ENCODE measurements at places on chromosomes 1 and 21.

- no peak for DNase-seq
These were observed 91.1 kb upstream of the ZBTB18 start for GRCh38 chr1:243959998-243960397.

DNA sequence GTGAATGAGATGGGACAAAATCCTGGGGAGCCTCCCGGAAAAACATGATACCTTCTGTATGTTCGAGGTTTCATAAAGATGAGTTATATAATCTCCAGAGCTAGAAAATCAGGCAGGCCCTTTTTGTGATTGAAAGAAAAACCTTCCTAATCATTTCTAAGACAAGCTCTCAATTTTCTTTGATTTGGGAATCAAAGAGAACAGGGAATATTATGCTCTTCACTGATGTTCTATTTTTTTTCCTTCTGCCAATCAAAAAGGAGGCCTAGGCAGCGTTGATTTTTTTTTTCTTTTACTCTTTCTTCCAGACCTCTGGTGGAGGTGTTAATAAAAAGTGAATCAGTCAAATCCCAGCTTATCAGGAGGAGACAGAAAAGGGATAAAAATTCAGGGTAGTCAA lies 34.5 kb downstream of the DIRAS3 start:
- DNase-seq = no peak

DNA sequence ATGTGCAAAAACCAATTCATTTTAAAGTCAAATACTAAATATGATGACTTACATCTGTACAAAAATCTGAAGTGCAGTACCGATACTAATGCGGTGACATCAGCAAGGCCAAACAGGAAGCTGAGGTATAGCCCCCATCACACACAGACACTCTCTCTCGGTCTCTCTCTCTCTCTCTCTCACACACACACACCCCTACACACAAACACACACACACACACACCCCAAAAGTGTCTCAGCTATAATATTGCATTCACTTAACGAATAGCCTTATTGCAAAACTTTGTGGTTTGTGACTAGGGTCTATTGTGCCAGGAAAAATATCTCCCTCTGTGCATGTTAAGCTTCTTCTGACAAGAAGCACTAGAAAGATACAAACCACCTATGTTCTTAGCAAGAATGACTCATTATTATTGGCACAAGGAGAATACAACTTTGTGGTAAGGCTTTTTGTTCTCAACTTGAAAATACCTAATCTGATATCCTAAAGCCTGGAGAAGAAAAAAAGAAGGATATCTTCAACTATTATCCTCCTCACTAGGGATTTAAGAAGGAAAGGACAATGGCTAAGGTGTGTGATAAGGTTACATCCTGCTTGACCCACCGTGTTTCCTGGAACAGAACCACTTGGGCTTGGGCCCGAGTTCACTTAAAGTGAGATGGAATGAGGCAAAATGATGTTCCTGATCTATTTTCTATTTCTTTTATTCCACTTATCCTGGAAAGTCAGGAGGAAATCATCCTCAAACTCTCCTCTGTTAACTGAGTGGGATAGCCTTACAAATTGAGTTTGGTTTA lies 107.1 kb downstream of the NIBAN1 start:
- DNase-seq = no peak

GRCh38 chr1:10170239-10170574 lies 40.2 kb upstream of the KIF1B start:
- DNase-seq = no peak

DNA sequence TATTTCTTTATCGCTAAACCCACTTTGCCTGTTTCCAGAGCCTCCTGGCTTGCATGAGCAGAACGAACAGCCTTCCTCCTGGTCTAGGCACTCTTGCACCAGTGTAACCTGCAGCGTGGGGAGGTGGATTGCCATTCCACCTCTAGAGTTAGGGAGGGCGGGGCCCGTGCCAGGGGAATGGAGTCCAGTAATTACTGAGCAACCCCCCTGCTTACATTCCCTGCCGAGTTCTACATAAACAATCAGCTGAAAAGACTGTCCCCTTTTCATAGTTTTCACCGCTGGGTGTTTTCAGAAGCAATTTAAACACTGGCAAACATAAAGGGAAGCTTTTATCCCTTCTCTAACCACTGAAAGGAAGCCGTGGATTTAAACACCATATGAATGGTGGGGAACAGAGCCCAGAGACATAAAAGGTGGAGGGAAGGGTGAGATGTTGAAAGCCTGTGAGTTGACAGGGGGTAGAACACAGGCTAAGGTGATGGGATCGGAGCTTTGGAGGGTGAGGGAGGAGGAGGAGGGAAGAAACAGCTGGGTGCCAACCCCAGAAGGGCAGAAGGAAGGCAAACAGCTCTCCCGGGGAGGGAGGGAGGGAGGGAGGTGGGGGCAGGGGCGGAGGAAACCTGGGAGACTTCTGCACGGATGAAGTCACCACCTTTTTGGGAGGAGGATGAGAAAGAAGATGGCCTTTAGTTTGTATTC lies 68.0 kb upstream of the WDR26 start:
- DNase-seq = peak; percentile 23

DNA sequence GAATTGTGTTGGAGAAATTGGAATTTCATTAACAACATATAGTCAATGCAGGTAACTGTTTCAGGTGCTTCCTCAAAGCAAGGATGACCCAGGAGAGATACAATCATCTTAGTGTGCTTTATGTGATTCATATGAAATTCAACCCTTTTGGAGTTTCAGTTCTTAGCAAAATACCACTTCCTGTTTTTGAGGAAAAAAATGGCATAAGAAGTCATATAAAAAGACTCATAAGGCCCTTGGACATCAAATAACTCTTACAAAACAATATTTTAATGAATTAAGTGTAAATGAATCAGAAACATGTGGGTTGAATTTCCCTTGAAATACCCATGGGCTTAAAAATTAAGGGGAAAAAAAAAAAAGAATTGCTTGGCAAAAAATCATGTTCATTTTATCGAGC lies 926.6 kb downstream of the LTN1 start:
- DNase-seq = no peak

- DNase-seq = no peak
These were observed 7.0 kb downstream of the CAPZB start for GRCh38 chr1:19478322-19478721.

- no peak for DNase-seq
These were observed 857 bp downstream of the GPX7 start for GRCh38 chr1:52602856-52603600.

GRCh38 chr1:28744184-28744583 lies 7.4 kb downstream of the YTHDF2 start:
- DNase-seq = no peak

GRCh38 chr1:81832573-81832972 lies 31.8 kb downstream of the ADGRL2 start:
- DNase-seq = no peak

- no peak for DNase-seq
These were observed 33.5 kb downstream of the EEIG2 start for GRCh38 chr1:108593448-108593847.

DNA sequence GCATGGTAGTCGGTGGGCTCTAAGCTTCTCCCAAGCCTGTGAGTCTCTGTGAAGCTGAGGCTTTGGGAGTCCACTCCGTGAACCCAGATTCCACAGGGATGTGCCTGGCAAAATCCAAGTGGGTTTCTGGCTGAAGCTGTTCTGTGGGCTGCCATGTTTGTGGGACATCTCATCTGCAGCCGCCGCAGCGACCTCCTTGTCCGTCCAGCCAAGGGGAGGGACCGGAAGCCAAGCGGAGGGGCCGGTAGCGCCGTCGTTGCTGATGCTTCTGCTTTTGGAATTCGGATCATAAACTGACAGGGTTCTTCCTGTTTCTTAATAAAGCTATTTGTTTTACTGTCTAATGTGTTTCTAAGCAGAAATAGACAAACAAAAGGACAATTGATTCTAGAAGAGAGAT lies 13.3 kb downstream of the KIF26B start:
- no peak for DNase-seq

DNA sequence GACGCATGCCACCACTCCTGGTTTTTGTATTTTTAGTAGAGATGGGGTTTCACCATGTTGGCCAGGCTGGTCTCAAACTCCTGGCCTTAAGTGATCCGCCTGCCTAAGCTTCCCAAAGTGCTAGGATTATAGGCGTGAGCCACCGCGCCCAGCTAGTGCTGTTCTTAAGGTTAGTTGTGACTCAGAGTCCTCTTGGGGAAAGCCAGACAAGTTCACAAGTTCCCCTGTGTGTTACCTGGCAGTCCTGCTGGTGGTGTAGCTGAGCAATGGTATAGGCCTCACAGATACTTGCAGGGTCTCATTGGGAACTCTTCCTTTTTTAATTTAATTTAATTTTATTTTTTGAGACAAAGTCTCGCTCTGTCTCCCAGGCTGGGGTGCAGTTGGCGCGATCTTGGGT lies 10.6 kb downstream of the CFAP126 start:
- DNase-seq = no peak

GRCh38 chr1:212754680-212755079 lies 36.9 kb downstream of the NSL1 start:
- DNase-seq = no peak

- DNase-seq = no peak
These were observed 45.7 kb downstream of the DMRTB1 start for GRCh38 chr1:53504901-53505300.

- no peak for DNase-seq
These were observed 371.7 kb upstream of the LRRC7 start for GRCh38 chr1:69196071-69196470.

- DNase-seq = no peak
These were observed 62.8 kb downstream of the RGS4 start for GRCh38 chr1:163131981-163132380.

GRCh38 chr1:27235827-27236226 lies 1.4 kb downstream of the WDTC1 start:
- DNase-seq = peak; percentile 5

- no peak for DNase-seq
These were observed 2.7 kb upstream of the ERI3 start for GRCh38 chr1:44357710-44358109.

GRCh38 chr1:99227056-99227897 lies 37.0 kb upstream of the PLPPR4 start:
- no peak for DNase-seq

GRCh38 chr1:242216368-242216767 lies 217.5 kb upstream of the MAP1LC3C start:
- no peak for DNase-seq

- no peak for DNase-seq
These were observed 132.4 kb downstream of the PROX1 start for GRCh38 chr1:214120191-214120590.

DNA sequence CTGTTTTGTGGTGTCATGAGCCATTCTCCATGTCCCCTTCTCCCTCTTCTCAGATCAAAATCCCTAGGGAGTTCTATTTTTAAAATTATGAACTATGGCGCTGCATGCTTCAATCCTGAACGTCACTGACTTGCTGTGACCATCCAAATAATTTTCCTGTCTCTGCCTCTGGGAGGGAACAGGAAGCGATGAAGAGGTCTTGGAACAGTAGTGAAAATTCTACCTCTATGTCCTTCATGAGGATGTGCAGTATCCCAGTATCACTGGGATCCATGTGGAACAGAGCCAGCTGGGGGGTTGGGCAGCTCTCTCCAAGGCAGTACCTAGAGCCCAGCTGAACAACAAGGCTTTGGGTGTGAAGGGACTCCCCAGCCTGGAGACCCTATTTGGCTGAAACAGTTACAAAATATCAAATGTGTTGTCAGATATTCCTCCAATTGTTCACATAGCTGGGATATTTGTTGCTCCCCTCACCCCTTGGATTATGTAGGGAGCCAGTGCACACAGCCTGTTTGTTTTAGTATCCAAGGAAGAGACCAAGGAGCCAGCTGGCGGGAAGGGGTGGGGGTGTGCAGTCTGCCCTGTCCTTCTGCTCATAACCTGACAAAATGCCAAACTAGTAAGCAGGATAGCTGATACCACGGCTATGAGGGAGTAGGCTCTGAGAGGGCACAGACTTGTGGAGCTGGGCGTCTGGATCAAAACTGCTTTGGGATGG lies 7.6 kb downstream of the DCLRE1B start:
- peak; percentile 46 for DNase-seq

DNA sequence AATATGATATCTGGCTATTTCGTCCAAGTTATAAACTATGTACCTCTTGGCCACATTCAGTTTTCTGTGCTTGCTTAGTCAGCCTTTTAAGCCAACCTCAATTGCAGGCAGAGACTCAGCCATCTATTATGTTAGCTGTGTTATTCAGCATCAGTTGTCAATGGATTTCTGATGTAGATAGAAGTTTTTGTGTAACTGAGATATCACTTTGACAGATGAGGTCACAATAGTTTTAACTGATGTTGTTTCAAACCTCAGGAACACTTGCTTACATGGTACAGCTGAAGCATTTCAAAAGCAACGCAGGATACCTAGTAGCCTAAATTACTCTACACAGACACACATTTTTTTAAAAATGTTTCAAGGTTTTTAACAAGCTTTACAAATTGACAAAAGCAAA lies 1478.0 kb downstream of the NCAM2 start:
- no peak for DNase-seq

- no peak for DNase-seq
These were observed 20.2 kb upstream of the POGZ start for GRCh38 chr1:151479462-151479861.

GRCh38 chr1:113125517-113125916 lies 52.5 kb downstream of the LRIG2 start:
- DNase-seq = no peak

DNA sequence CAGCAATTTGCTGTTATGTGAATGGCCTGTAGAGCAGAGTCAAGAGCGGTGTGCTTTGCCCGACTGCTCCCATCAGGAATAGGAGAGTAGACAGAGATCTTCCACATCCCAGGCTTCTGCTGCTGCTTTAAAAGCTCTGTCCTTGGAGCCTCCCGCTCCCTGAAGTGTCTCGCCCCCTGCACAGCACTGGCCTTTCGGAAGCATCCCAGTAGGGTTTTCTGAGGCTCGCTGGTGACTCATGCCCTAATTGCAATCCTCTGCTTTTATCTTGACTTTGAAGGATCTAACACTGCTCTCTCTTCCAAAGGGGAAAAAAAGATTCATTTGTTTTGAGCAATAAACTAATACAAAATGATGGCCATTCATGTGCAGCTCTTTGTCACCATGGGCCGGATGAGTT lies 13.3 kb upstream of the CD101 start:
- no peak for DNase-seq

DNA sequence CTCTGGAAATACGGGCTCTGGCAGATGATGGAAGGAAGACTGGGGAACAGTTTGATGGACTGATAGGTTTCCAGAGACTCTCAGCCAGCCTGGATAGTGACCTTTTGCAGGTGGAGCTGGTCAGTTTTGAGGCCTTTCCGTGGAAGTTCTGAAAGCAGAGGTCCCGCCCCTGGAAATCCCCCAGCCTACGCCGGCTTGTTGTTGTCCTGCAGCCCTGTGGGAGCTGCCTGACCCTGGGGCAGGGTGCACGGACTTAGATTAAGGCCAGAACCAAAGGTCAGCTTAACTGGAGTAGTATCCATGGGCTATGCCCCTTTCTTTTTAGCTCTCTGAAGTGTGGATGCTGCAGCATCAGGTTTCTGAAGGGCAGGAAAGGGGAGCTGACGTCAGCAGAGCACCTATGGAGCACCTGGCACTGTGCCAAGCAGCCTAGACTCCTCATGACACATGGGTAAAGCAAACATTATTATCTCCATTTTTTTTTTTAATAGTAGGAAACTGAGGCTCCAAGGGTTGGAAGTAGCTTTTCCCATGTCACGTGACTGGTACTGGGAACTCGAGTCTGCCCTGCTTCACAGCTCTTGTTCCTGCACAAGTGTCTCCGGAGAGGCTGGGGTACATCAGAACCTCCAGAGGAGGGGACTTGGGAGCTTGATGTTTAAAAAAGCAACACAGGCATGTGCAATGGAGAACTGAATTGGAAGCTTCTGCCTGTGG lies 38.5 kb downstream of the IER5 start:
- peak; percentile 86 for DNase-seq

Data from large intestine (tissue), 12 donors.